Adrenal gland (tissue), 19 donors: ENCODE measurements at places on chromosomes 11 and 22. TPM values are rescaled to one million over a fixed set of nuclear protein-coding genes. Genes with fewer than 3 reads are reported as not detected.

APOC3 gene
- total RNA-seq, result 0.22 TPM

- DNase-seq, result no peak
- H3K36me3 ChIP-seq, result no peaks in the 10 kb centered on the region
- H3K4me1 ChIP-seq, result peaks cover 21% of the 10 kb centered on the region
- H3K27me3 ChIP-seq, result peaks cover 20% of the 10 kb centered on the region
- H3K4me3 ChIP-seq, result peak overlapping the region; percentile 18
- peak overlapping the region; percentile 76 for H3K27ac ChIP-seq
Observed at GRCh38 chr11:111540937-111541253, 375 bp downstream of the LAYN start.

SPA17 gene
- 6.7 TPM for total RNA-seq

- no peaks in the 10 kb centered on the region for H3K27me3 ChIP-seq
- H3K27ac ChIP-seq, result no peak overlapping the region
- no peak for DNase-seq
- no peak overlapping the region for H3K4me3 ChIP-seq
- no peaks in the 10 kb centered on the region for H3K4me1 ChIP-seq
Observed at GRCh38 chr11:46991391-46991790, 54.8 kb downstream of the CSTPP1 start.

- no peak overlapping the region for H3K4me3 ChIP-seq
- no peak for DNase-seq
- peaks cover 3% of the 10 kb centered on the region for H3K27me3 ChIP-seq
- H3K27ac ChIP-seq, result no peak overlapping the region
Observed at GRCh38 chr11:17554487-17554886, 7.4 kb downstream of the OTOG start.

DNA sequence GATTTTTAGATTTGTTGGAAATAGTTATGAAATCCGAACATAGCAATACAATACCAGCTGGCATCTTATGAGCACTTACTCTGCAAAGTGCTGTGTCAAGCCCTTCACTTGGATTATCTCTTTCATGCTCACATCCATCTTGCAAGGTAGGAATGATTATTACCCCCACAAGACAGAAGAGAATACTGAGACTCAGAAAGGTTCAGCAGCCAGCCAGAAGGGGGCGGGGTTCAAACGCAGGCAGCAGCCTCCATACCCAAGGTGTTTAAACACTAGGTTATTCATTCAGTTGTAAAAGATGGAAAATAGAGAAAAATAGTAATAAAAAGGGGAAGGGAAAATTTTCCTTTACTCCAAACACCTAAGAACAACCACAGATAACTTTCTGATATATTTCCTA is 158.5 kb downstream of the CCDC34 start:
- no peak overlapping the region for H3K4me3 ChIP-seq
- H3K4me1 ChIP-seq, result peaks cover 36% of the 10 kb centered on the region
- H3K36me3 ChIP-seq, result no peaks in the 10 kb centered on the region
- H3K27ac ChIP-seq, result peak overlapping the region; percentile 40

C11orf21 gene
- total RNA-seq, result 0.71 TPM

FOSL1 gene
- 4.8 TPM for total RNA-seq

DNA sequence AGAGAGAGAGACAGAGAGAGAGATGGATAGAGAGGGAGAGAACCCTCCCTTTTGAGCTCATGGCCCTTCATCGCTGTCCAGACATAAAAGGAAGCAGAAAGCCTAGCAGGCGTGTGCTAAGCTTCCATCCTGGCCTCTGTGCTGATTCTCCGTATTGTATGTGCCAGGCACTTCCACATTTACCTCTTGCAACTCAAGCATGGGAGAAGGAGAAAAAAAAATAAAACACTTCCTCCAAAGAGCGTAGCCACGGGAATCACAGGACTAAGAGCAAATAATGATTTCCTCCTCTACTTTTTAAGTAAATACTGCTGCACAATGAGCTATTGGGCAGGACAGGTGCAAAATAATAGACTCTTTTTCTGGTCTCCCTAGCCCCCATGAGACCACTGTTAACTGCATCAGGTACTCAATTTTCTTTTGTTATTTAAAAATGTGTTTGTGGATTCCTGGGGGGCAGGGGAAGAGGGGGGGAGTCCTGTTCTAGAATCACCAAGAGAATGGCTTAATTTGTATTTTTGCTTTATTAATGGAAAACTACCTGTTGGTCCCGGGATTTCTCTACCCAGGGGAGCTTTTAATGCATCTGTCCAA is 154.3 kb downstream of the NXPE2 start:
- no peaks in the 10 kb centered on the region for H3K4me1 ChIP-seq
- H3K27ac ChIP-seq, result no peak overlapping the region
- no peak for DNase-seq
- H3K36me3 ChIP-seq, result no peaks in the 10 kb centered on the region
- peaks cover 5% of the 10 kb centered on the region for H3K27me3 ChIP-seq

DNA sequence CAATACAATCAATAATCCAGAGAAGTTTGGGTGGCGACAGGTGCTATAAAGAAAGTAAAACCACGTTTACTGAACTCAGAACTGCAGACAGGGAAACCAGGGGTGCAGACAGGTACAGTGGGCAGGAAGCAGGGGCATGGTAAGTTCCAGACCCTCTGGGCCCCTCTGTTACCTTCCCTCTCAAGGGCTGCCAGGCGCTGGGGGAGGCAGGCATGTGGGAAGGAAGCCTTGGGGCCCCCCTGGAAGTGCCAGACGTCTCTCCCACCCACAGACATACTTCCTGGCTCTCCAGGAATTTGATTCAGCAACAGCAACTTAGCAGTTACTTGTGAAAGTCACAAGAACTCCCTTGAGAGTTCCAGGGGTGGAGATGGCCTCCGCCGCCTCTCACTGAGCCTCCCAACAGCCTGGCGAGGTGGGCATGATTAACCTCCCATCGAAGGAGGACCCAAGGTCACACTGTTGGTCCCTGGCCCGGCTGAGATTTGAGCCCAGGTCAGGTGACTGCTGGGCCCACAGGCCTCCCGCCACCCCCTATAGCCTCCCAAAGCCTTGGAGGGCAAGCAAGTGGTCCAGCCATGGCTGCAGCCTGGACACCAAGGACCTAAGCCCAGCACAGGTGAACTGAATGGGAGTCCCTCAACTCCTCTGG is 14.1 kb upstream of the TSKU start:
- H3K4me1 ChIP-seq, result peaks cover 54% of the 10 kb centered on the region
- no peak overlapping the region for H3K4me3 ChIP-seq
- no peaks in the 10 kb centered on the region for H3K27me3 ChIP-seq
- H3K27ac ChIP-seq, result no peak overlapping the region
- DNase-seq, result no peak
- no peaks in the 10 kb centered on the region for H3K36me3 ChIP-seq

- H3K27me3 ChIP-seq, result no peaks in the 10 kb centered on the region
- DNase-seq, result no peak
- no peak overlapping the region for H3K27ac ChIP-seq
- H3K36me3 ChIP-seq, result no peaks in the 10 kb centered on the region
- H3K4me1 ChIP-seq, result peaks cover 31% of the 10 kb centered on the region
Observed at GRCh38 chr11:45852712-45853101, 5.4 kb downstream of the CRY2 start.

DNA sequence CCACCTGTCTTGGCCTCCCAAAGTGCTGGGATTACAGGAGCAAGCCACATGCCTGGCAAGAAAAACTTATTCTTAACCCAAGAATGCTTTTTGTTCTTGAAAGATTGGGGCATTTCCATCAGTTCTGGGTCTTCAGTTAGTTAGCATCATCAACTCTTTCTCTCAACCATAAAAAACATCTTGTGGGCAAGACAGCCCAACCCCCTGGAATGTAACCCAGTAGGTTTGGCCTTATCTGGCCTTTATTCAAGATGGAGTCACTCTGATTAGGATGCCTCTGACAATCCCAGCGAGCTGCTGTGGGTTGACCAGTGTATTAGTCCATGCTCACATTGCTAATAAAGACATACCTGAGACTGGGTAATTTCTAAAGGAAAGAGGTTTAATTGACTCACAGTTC is 9.2 kb upstream of the TPCN2 start:
- no peaks in the 10 kb centered on the region for H3K36me3 ChIP-seq
- H3K4me1 ChIP-seq, result no peaks in the 10 kb centered on the region
- no peak overlapping the region for H3K4me3 ChIP-seq
- H3K27ac ChIP-seq, result no peak overlapping the region

DNA sequence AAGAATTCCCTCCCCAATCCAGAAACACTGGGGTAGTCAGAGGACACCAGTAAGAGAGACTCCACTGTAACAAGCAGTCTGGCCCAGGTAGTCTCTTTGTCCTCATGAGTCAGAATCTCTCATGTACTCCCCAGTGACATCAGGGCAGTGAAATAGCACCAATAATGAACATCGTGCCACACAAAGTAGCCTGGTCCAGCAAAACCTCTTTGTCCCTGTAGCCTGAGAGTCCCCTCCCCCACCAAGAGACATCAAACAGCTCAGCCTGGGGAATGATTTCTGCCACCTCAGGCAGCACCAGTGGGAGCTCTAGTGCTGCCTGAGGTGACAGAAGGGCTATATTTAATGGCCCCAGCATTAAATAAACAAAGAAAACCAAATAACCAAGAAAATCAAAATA is 88.1 kb downstream of the SBF2 start:
- H3K4me1 ChIP-seq, result no peaks in the 10 kb centered on the region
- H3K27ac ChIP-seq, result no peak overlapping the region
- no peak for DNase-seq
- no peaks in the 10 kb centered on the region for H3K27me3 ChIP-seq
- no peak overlapping the region for H3K4me3 ChIP-seq
- no peaks in the 10 kb centered on the region for H3K36me3 ChIP-seq

DNA sequence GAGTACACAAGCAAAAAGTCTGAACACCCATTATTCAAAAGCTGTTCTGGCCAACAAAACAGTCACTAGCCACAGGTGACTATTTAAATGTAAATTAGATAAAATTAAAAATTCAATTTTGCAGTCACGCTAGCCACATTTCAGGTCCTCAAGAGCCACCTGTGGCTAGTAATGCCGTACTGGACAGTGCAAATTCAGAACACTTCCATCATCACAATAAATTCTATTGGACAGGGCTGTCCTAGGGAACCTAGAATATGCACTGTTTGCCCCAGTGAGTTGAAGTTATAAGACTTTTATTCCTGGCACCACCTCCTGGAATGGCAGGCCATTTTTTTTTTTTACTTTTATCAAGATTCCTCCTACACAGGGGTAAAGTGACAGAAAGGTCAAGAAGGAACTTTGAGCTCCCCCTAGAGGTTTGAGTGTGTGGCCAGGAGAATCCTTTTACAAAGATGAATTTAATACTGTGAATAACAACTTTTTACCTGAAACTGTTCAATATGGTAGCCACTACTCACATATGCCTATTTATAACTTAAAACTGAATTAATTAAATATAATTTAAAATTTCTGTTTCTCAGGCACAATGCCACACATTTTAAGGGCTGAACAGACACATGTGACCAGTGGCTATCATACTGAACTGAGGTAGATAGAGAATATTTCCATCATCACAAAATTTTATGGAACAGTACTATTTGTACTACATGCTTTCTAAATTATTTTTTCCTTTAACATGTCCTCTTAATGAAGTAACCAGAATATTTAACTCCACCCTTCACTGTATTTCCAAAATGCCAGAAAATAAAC is 6.5 kb downstream of the MSANTD2 start:
- H3K36me3 ChIP-seq, result no peaks in the 10 kb centered on the region
- no peaks in the 10 kb centered on the region for H3K27me3 ChIP-seq
- DNase-seq, result no peak
- H3K4me1 ChIP-seq, result peaks cover 4% of the 10 kb centered on the region

- H3K4me3 ChIP-seq, result no peak overlapping the region
- H3K27me3 ChIP-seq, result no peaks in the 10 kb centered on the region
- no peak for DNase-seq
- H3K4me1 ChIP-seq, result peaks cover 6% of the 10 kb centered on the region
- H3K36me3 ChIP-seq, result peaks cover 57% of the 10 kb centered on the region
- no peak overlapping the region for H3K27ac ChIP-seq
Observed at GRCh38 chr11:59800390-59801025, 10.1 kb downstream of the MRPL16 start.

- no peak overlapping the region for H3K27ac ChIP-seq
- no peak overlapping the region for H3K4me3 ChIP-seq
- no peaks in the 10 kb centered on the region for H3K36me3 ChIP-seq
- H3K4me1 ChIP-seq, result no peaks in the 10 kb centered on the region
- peak; percentile 67 for DNase-seq
- no peaks in the 10 kb centered on the region for H3K27me3 ChIP-seq
Observed at GRCh38 chr11:112797648-112798293, 163.4 kb upstream of the NCAM1 start.

DNA sequence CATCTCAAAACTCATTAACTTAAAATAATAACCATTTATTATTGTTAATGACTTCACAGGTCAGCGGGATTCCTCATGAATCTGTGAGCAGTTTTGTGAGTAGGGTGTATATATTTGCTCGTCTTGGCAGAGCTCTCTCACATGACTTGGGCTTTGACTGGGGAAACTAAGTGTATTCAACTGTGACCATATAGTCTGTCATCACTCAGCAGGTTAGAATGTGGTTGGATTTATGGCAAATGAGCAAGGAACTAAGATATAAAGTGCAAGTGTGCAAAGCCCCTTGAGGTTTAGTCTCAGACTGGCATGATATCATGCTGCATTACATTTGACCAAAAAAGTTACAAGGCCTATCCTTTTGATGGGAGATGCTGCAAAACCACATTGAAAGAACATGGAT is 254.8 kb downstream of the CNTN5 start:
- no peaks in the 10 kb centered on the region for H3K27me3 ChIP-seq
- H3K4me3 ChIP-seq, result no peak overlapping the region
- H3K27ac ChIP-seq, result no peak overlapping the region
- DNase-seq, result no peak
- H3K36me3 ChIP-seq, result no peaks in the 10 kb centered on the region

OR52H1 gene
- total RNA-seq, result not detected

PDE3B gene
- 1.8 TPM for total RNA-seq

GRCh38 chr11:128208329-128209137 is 378.8 kb downstream of the ETS1 start:
- H3K4me1 ChIP-seq, result no peaks in the 10 kb centered on the region
- H3K4me3 ChIP-seq, result no peak overlapping the region
- peak; percentile 20 for DNase-seq
- no peaks in the 10 kb centered on the region for H3K36me3 ChIP-seq
- no peak overlapping the region for H3K27ac ChIP-seq

DNA sequence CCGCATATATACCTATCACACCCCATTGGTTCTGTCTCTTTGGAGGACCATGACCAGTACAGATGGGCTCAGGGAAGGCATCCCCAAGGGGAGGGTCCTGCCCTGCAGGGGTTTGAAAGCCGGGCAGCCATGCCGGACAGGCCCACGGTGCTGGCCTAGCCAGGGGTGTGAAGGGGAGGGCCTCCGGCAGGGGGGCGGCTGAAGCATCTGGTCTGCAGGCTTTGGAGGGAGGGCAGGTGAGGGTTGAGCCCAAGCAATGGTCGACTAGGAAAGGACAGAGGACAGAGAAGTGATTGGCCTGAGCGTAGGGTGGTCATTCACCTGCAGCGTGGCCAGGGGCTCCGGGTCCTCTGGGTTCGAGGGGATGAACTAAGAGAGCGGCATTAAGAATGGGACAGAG is 11.2 kb upstream of the CTSD start:
- H3K27me3 ChIP-seq, result no peaks in the 10 kb centered on the region
- no peak for DNase-seq
- H3K4me3 ChIP-seq, result no peak overlapping the region
- no peaks in the 10 kb centered on the region for H3K36me3 ChIP-seq
- no peak overlapping the region for H3K27ac ChIP-seq
